ENCODE measurements at places on chromosomes 13 and 19.

DNA sequence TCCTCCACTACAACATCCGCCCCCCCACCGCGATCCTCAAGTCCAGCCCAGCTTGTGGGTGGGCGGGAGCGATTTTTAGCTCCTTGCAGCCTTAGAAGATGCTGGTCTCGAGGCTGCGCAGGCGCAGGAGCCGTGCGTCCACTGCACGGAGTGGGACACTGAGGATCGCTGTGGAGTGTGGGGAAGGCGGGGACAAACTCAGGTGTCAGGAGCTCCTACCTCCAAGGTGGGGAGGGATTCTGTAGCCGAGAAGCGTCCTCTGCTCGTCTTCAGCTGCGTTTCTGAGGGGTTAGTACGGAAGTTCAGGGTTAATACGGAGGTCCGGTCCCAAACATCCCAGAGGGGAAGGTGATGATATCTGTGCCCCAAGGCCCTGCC is at the start of gene RTBDN:
Gene RTBDN, minus strand, starts transcription at position 14 of the 378 bp plus-strand sequence. CDS start 4,600 bp downstream, outside the sequence.
- DNase-seq = no peak

DNA sequence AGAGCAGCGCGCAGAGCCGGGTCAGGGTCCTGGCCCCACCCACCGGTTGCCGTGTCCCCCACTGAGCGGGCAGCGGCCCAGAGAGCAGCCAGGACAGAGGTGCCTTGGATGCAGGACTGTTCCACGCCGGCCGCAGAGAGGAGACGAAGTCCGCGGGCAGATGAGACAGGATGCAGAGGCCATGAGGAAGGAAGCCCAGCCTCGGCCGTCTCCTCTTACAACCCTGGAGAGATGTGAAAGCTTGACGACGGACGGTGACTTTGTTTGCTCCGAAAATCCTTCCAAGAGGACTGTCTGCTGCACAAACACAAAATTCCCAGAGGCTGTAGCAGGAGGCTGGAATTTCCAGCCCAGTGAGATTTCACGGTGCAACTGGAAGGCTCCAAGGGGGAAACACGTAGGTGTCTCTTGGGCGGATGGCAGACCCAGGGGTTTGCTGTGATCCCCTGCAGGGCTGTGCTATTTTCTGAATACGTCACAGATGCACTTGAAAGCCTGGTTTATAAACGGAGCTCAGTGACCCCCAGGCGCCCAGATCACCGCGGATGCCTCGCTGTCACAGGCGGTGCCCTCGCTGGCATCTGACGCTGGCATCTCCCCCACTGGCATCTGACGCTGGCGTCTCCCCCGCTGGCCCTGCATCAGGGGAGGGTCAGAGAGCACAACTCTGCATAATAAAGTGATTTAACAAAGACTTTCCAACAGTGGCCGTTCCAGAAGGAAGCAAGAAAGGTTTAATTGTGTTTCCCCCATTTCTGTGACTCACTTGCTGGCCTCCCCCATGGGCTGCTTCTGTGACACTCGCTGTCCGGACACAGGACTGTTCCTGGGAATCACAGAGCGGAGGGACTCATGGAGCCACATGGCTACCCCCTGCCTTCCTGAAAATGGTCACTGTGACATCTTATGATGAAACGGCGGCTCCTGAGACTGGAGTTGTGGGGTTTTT is 62.0 kb upstream of the C13orf46 start:
- no peak for DNase-seq

- no peak for DNase-seq
Observed at GRCh38 chr13:46202966-46203365, 8.8 kb upstream of the LRRC63 start.

- no peak for DNase-seq
Observed at GRCh38 chr13:106212386-106213010, 323.0 kb downstream of the EFNB2 start.

DNA sequence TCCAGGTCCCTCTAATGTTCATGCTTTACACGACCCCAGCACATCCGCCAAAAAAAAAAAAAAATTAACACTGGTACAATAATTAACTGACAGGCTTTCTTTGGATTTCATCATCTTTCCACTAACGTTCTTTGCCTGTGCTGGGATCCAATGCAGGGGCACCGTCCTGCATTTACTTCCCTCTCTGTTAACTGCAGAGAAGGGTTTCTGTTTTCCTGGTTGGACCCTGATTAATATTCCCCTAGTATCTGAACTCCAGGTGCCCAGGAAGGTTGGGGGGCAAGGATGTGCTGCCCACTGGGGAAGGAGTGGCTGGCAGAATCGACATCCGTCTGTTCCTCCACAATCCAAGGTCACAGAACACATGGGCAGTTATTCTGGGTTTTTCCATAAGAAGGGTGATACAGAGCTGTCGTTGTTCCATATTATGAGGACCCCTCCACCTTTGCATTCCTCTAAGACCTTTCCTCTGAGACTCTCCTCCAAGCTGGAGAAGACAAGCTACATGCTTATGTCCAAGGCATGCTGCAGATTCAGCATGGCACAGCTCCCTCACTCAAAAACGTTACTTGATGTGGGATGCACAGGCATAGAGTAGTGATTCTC is 4.5 kb upstream of the LAIR1 start:
- DNase-seq = no peak
